ENCODE measurements at places on chromosomes 2 and 18.

DNA sequence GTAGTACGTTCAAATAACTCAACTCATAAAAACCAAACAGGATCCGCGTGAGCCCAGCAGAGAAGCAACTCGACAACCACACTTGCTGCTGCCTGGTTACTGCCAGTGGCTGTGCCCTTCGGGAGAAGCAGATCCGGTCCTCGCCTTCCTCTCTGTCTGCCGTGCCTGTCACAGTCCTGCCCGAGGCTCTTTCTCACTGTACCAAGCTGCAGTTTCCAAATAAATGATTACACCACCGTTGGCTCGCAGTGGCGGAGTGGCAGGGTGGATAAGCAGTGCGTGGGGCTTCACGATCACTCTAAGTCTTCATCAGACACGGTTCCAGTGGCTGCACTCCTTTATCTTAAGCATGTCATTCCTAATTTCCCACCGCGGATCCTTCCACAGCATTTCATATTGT is 26.1 kb upstream of the SALL3 start:
- no peak overlapping the region for H3K27ac ChIP-seq
- DNase-seq = no peak
- no peaks in the 10 kb centered on the region for H3K36me3 ChIP-seq
- H3K4me1 ChIP-seq = no peaks in the 10 kb centered on the region
- no peak overlapping the region for H3K4me3 ChIP-seq

DNA sequence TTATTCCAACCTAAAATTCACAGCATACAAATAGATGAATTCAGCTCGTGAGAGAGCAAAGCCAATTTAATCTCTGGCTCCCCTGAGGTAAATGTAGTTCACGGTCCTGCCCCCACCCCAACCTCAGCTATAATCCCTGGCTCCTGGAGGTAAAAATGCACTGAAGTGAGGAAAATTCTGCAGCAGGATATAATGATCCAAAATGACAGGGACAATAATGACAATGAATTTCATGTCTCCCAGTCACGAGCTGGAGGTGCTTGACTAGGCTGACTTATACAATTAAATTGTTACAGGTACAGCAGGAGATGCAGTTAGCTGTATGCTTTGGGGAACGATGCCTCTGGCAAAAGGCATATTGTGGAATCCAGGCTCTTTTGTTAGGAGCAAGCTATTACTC is 82.0 kb downstream of the GPD2 start:
- H3K4me3 ChIP-seq = no peak overlapping the region
- H3K27me3 ChIP-seq = no peaks in the 10 kb centered on the region
- H3K4me1 ChIP-seq = no peaks in the 10 kb centered on the region
- peaks cover 39% of the 10 kb centered on the region for H3K36me3 ChIP-seq
- no peak overlapping the region for H3K27ac ChIP-seq

- no peaks in the 10 kb centered on the region for H3K27me3 ChIP-seq
- no peaks in the 10 kb centered on the region for H3K36me3 ChIP-seq
- H3K4me3 ChIP-seq = no peak overlapping the region
Measured at GRCh38 chr2:120064664-120065063, 51.8 kb downstream of the EPB41L5 start.

- H3K27ac ChIP-seq = no peak overlapping the region
- H3K36me3 ChIP-seq = no peaks in the 10 kb centered on the region
- H3K4me3 ChIP-seq = no peak overlapping the region
- peaks cover 6% of the 10 kb centered on the region for H3K4me1 ChIP-seq
- no peak for DNase-seq
Measured at GRCh38 chr2:57550912-57551311, 495.7 kb upstream of the VRK2 start.

- H3K4me1 ChIP-seq = peaks cover 2% of the 10 kb centered on the region
- H3K27ac ChIP-seq = no peak overlapping the region
- H3K36me3 ChIP-seq = peaks cover 8% of the 10 kb centered on the region
- H3K4me3 ChIP-seq = no peak overlapping the region
Measured at GRCh38 chr2:7026742-7027141, 109.5 kb downstream of the RNF144A start.

DNA sequence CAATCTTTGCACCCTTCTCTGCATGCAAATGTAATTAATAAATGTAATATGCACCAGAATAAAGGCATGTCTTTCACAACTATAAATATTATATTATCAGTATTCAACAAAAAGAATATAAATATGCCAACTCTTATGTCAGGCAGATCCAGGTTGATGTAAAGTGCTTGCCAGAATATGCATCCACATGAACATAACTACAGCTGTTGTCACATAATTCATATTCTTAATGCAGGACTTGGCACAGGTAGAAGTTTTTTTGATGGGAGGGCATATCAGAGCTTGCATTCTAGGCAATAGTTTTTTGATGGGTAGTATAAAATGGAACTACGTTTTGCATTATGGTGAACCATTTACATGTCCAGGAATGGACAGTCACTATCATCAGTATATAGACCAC is 544.3 kb downstream of the ZNF804A start:
- no peak for DNase-seq
- H3K36me3 ChIP-seq = no peaks in the 10 kb centered on the region
- H3K27ac ChIP-seq = no peak overlapping the region
- no peak overlapping the region for H3K4me3 ChIP-seq
- no peaks in the 10 kb centered on the region for H3K4me1 ChIP-seq

Measured in activated naive CD8-positive, alpha-beta T cell treated with anti-CD3 and anti-CD28 coated beads, Interleukin-2, amount 50 U/mL, for 24 hours (primary cell).